ENCODE measurements at places on chromosomes 6 and 20.

DNA sequence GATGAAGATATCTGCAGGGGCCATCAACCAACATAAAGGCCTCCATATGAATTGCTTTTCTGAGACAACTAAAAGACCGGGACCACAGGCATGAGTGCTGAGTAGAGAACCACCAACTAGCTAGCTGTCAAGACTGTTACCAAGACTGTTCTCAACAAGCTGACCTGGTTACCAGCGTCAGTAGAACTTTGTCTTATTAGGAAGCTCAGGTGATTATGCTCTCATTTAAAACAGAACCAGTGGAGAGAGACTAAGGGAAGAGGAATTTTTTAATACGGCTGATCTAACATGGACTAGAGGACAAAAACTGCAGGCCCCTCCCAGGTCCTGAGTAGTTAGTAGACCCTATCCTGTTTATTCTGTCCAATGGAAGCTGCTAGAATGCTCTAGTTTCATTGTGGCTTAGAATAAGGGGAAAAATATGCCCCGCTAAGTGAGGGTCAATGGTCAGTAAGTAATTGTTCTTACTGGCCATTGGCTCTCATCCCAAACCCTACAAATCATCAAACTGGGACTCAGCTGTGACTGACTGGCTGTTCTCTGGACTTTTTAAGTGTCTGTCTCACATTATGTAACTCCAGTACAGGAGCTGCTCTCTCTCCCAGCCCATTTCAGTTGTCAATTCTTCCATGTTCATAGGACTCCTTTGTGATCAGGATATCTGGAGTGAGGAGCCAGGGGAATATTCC lies 3.8 kb upstream of the DYNLRB1 start:
- DNase-seq = no peak

- no peak for DNase-seq
Observed at GRCh38 chr20:709423-709822, 33.8 kb upstream of the SCRT2 start.

- DNase-seq = no peak
Observed at GRCh38 chr6:155374681-155375080, 60.4 kb upstream of the TFB1M start.

DNA sequence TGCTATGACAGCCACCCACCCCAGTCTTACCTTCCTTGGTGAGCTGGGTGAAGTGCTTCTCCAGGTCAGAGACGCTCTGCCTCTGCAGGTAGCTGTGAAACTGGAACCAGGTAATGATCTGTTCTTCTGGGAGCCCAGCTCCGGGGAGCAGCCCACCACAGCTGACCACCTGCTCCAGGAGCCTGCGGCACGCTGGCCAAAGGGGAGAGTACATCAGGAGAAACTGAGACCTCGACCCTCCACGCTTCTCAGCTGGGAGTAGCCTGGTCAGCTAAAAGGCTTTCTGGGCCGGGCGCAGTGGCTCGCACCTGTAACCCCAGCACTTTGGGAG lies 82.8 kb downstream of the PTPN1 start:
- DNase-seq = no peak

DNA sequence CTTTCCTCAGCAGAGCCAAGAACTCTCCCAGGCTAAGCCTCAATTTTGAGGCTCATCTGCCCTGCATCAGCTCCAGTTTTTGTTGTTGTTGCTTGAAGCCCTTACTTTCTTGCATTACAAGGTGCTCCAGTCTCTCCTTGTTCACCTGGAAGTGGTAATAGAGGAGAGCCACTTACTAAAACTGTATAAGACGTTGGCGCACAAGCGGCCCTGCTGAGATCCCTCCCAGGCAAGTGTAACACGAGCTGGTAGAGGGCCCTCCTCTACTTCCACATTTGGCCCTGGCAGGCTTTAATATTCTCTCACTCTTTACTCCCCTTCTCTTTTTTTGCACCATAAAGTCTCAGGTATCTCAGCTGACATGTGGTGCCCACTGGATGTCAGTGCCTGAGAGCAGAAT lies 19.5 kb downstream of the GCM2 start:
- DNase-seq = no peak

DNA sequence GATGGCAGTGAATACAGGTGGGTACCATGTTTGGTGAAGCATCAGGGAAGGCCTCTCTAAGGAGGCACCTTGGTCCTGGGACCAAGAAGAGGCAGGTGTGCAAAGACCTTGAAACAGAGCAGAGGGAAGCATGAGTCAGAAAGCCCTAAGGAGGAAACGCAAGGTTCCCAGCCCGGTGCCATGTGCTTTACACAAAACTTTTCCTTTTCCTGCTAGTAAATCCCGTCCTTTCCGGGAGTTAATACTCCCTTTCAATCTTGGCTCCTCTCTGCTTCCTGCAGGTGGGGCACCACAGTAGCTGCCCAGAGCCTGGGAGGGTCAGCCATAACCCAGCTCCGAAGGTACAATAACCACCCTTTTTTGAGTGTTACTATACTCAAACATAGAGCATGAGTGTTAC lies 19.4 kb upstream of the SLC23A2 start:
- DNase-seq = no peak

GRCh38 chr6:110554966-110555460 lies 78.6 kb upstream of the SLC22A16 start:
- no peak for DNase-seq

- no peak for DNase-seq
Observed at GRCh38 chr6:127207591-127208120, 59.0 kb upstream of the RNF146 start.

- no peak for DNase-seq
Observed at GRCh38 chr6:2674857-2675256, 75.9 kb downstream of the MYLK4 start.

GRCh38 chr6:100962466-100962865 lies 81.3 kb upstream of the ASCC3 start:
- no peak for DNase-seq

DNA sequence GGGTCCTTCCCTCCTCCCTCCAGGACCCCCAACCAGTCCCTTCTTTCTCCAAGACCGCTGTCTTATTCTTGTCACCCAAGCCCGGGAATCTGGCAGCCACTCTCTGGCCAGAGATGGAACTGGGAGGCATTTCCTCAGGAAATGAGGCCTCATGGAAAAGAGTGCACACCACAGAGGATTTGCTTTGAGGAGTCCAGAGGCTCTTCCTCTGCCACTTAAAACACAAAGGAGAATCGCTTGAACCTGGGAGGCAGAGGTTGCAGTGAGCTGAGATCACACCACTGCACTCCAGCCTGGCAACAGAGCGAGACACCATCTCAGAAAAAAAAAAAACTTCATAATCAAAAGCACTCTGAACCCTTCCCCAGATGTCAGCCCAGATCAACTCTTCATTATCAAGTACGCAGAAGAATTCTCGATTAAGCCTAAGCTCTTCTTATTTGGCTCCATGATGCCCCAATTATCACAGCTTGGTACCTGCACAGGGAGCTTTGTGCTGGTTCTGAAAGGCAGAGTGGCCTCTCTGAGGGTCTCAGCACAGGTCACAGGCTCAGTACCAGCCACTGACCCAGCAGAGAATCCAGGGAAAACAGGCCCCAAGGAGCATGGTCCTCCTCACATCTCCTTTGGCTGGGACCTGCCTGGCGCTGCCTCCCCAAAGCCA lies 82.9 kb upstream of the MAFB start:
- DNase-seq = no peak

- DNase-seq = no peak
Observed at GRCh38 chr20:31923388-31924331, 28.2 kb downstream of the PDRG1 start.

- no peak for DNase-seq
Observed at GRCh38 chr6:94636780-94637385, 940.5 kb upstream of the MANEA start.

DNA sequence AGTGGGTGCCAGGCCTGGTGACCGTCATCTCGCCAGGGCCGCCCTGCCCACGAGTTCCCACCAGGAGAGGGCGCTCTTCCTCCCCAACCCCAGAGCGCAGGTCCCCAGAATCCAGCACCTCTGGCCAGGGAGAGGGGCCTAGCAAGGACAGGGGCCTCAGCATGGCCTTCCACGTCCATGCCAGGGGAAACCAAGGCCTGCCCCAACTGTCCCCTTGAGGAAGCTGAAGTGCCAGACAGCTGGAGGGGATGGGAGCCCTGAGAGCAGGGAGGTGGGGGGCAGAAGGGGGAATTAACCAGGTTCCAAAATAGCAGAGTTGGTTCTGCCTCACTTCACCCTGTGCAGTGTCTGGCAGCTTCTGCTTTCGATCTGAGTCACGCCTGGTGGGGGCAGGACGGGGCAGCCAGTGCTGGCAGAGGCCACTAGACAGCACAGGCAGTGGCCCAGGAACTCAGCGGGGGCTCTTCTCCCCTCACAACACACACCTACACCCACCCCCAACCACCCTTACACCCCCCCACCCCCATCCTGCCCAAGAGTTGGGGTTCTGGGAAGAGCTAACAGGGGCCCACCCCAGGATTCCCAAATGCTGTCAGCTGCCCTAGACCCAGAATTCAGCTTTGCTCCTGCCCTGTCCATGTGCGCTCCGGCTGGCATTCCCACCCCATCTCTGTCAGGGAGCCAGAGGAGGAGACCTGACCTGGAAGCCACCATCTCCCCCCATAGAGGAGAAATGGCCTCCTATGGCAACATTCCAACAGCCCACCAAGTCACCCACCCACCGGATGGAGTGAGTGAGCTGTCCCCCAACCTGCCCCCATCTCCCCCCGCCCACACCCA lies 29.2 kb downstream of the TFEB start:
- DNase-seq = no peak

DNA sequence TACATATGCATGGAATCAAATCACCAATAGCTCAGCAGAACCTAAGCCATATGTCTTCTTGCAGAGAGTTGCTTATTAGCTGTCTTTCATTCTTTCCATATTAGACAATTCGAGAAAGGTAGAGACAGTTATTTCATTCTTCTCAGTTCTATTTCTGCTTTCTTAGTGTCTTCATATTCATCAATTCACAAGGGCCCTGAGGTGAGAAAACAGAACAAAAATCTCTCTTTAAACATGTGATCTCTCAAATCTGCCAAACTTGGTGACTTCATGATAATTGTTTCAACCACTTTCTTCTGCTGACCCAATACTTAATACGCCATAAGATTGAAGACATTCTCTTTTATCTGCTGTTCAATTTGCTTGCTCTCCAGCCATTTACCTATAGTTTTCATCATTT lies 229.7 kb upstream of the MARCKS start:
- DNase-seq = no peak

DNA sequence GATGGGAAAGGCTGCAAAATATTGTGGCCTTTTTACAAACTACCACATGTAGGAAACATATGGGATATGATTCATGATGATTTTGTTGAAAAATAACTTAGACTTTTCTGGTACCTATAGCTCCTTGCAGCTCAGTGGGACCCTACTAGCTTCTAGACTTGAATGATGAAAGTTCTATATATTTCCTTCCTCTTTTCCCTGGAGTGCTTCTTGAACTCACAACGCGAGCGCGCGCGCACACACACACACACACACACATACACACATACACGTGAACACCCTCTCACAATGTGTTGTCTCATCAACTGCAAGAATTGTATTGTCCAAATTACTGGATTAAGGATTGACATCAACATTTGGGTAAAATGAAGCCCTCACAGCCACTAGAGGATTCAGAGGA lies 61.9 kb downstream of the TOX2 start:
- DNase-seq = no peak

DNA sequence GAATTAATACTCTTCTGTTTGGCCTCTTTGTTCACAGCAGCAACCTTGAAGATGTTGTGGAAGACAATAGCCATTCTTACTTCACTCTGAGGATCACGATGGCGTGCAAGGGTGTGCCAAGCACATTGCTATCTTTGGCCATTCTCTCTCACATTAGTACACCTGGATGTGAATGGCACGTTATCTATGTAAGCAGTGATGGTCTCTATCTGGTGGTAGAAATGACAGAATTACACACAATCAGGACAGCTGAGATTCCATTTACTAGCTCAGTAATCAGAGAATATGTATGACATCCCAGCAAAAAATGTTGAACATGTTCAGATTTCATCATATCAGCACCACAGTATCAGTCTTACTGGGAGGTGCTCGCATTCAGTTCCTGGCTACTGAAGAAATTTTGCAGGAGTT lies 116.2 kb downstream of the LCA5 start:
- no peak for DNase-seq

DNA sequence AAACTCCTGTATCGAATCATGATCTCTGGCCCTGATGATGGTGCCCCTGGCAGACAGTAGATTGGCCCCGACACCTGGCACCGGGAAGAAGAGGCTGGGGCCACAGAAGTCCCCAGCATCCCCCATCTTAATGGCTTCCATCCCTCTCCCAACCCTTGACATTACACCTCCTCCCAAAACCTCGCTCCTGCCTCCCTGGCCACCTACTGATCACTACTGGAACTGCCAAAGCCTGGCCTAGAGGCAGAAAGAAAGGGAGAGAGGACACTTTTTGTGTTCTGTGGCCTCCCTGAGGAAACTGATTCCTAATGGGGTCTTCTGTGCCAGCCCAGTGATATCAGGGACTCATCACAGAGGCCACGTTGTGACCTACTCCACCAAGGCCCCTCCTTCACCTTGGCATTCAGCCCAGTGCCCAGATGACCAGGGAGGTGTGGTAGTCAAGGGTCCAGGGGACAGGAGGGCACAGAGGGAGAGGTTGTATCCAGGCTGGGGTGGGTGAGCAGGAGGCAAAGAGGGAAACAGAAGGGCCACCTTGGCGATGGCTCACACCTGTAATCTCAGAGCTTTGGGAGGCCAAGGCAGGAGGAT lies 6.1 kb downstream of the C20orf173 start:
- no peak for DNase-seq

DNA sequence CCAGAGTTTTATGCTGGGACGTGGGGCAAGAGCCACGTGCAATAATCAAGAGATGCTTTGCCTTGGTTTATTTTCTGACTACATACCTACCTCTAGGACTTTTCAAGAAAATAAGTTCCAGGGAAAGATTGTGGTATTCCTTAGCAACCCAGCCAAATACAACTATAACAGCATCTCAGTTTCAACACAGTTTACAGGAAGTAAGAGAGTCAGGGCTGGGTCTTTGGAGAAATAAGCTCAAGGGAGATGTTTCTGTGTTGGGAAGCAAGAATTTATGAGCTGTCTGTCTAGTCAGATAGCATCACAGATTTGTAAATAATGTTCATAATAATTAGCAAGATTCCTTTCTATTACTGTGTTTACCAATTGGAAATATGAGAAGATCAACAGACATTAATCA lies 35.1 kb downstream of the MAP3K5 start:
- no peak for DNase-seq

DNA sequence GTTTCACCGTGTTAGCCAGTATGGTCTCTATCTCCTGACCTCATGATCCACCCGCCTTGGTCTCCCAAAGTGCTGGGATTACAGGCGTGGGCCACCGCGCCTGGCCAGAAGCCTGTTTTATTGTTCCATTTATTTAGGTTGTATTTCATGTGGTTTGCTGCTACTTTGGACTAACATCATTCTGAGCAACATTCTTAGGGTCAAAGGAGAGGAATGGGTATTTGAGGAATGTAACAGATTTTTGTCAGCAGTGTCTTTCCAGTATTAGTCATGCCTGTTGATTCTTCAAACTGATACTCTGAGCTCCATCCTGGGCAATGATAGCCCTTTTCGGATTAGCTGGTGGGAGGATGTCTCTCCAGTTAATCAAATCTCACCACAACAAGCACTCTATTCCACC lies 213.0 kb upstream of the CITED2 start:
- no peak for DNase-seq

DNA sequence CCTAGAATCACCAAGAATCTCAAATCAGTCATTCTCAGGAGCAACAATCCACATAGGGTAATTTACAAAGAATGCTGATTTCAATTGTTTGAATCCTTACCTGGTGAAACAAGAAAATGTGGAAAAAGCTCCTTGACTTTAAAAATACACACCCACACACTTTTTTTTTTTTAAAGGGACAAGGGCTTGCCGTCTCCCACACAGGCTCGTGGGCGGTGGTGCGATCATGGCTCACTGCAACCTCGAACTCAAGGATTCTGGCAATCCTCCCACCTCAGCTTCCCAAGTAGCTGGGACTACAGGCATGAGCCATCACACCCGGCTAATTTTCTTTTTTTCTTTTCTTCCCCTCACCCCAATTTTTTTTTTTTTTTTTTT lies 30.7 kb downstream of the PARD6B start:
- no peak for DNase-seq

All from activated CD8-positive, alpha-beta memory T cell treated with anti-CD3 and anti-CD28 coated beads for 1 hour (primary cell).